Sigmoid colon (tissue), 7 donors: ENCODE measurements at places on chromosomes 6 and 20. TPM values are rescaled to one million over a fixed set of nuclear protein-coding genes. Genes with fewer than 3 reads are reported as not detected.

The TMEM74B gene
- polyA plus RNA-seq: not detected

The HLA-DRA gene
- 722 TPM for polyA plus RNA-seq

The NKX2-2 gene
- 0.60 TPM for polyA plus RNA-seq

The ECT2L gene
- polyA plus RNA-seq: not detected

The SLC2A10 gene
- 8.6 TPM for polyA plus RNA-seq

The MYCT1 gene
- polyA plus RNA-seq: 0.46 TPM

The AKAP12 gene
- 1.2 TPM for polyA plus RNA-seq

The FAM83C gene
- polyA plus RNA-seq: not detected

The RFX6 gene
- 0.16 TPM for polyA plus RNA-seq

The ZC2HC1B gene
- not detected for polyA plus RNA-seq

The LAMA2 gene
- polyA plus RNA-seq: 4.5 TPM

The IP6K3 gene
- 1.1 TPM for polyA plus RNA-seq

The SYNJ2 gene
- 12.9 TPM for polyA plus RNA-seq

The BTBD3 gene
- polyA plus RNA-seq: 23.8 TPM

The MRPS26 gene
- 46.8 TPM for polyA plus RNA-seq

The E2F1 gene
- 1.8 TPM for polyA plus RNA-seq

The DOK5 gene
- 0.32 TPM for polyA plus RNA-seq

The CENPQ gene
- polyA plus RNA-seq: 4.8 TPM

The DEFB118 gene
- not detected for polyA plus RNA-seq

The EPPIN gene
- polyA plus RNA-seq: not detected

The ZSWIM3 gene
- polyA plus RNA-seq: 2.5 TPM

The PCK1 gene
- polyA plus RNA-seq: 85.9 TPM

The PRL gene
- polyA plus RNA-seq: not detected

The CLPSL2 gene
- not detected for polyA plus RNA-seq

The FNDC1 gene
- polyA plus RNA-seq: 0.89 TPM

The RBM24 gene
- 1.3 TPM for polyA plus RNA-seq

The CPNE5 gene
- polyA plus RNA-seq: 11.6 TPM

The MUC22 gene
- polyA plus RNA-seq: not detected

The MUCL3 gene
- not detected for polyA plus RNA-seq

The TAGAP gene
- 13.6 TPM for polyA plus RNA-seq

The RIPPLY2 gene
- polyA plus RNA-seq: not detected

The EYA2 gene
- 6.1 TPM for polyA plus RNA-seq

The ADRM1 gene
- polyA plus RNA-seq: 61.3 TPM

The TRIM39 gene
- polyA plus RNA-seq: 11.2 TPM

The GPLD1 gene
- 0.52 TPM for polyA plus RNA-seq

The CGA gene
- polyA plus RNA-seq: not detected

The RNF144B gene
- polyA plus RNA-seq: 1.8 TPM

The GNMT gene
- polyA plus RNA-seq: 0.45 TPM

The EYS gene
- not detected for polyA plus RNA-seq

The NUP43 gene
- 4.2 TPM for polyA plus RNA-seq

The HLA-DPA1 gene
- polyA plus RNA-seq: 197 TPM

The PCNA gene
- polyA plus RNA-seq: 69.7 TPM

The TFAP2C gene
- polyA plus RNA-seq: not detected

The PACSIN1 gene
- polyA plus RNA-seq: not detected

The SLC22A23 gene
- polyA plus RNA-seq: 12.0 TPM

The TCP11 gene
- polyA plus RNA-seq: not detected
